Spleen (tissue), 13 donors: ENCODE measurements at places on chromosomes 7 and 10. TPM values are rescaled to one million over a fixed set of nuclear protein-coding genes. Genes with fewer than 3 reads are reported as not detected.

GIMAP4 gene
- polyA plus RNA-seq: 60.4 TPM

SPDYE16 gene
- 0.06 TPM for polyA plus RNA-seq

- no peaks in the 10 kb centered on the region for H3K27me3 ChIP-seq
- no peak overlapping the region for H3K4me3 ChIP-seq
Observed at GRCh38 chr10:35027567-35027966, 62.6 kb downstream of the CUL2 start.

MORN4 gene
- 2.6 TPM for polyA plus RNA-seq

CAV2 gene
- 15.5 TPM for polyA plus RNA-seq

DNA sequence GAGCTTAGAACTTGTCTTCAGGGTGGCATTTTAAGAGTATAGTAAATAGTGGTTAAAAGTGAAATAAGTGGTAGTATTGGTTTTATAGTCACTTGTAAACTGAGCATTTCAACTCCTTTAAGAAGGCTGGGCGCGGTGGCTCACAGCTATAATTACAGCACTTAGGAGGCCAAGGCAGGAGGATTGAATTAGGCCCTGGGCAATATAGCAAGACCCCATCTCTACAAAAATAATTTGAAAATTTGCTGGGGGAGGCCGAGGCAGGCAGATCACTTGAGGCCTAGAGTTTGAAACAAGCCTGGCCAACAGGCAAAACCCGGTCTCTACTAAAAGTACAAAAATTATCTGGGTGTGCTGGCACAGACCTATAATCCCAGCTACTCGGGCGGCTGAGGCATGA, 64.4 kb upstream of the BAMBI start:
- no peak overlapping the region for H3K27ac ChIP-seq
- DNase-seq: no peak
- H3K4me1 ChIP-seq: peaks cover 9% of the 10 kb centered on the region
- H3K4me3 ChIP-seq: no peak overlapping the region

GRCh38 chr7:49840751-49841405, 67.4 kb downstream of the VWC2 start:
- H3K27ac ChIP-seq: no peak overlapping the region
- no peaks in the 10 kb centered on the region for H3K36me3 ChIP-seq
- H3K4me1 ChIP-seq: no peaks in the 10 kb centered on the region
- no peak overlapping the region for H3K4me3 ChIP-seq
- no peaks in the 10 kb centered on the region for H3K27me3 ChIP-seq

GRCh38 chr10:112624546-112625048, 177.6 kb downstream of the VTI1A start:
- H3K4me3 ChIP-seq: no peak overlapping the region
- H3K4me1 ChIP-seq: no peaks in the 10 kb centered on the region
- H3K27me3 ChIP-seq: no peaks in the 10 kb centered on the region

DNA sequence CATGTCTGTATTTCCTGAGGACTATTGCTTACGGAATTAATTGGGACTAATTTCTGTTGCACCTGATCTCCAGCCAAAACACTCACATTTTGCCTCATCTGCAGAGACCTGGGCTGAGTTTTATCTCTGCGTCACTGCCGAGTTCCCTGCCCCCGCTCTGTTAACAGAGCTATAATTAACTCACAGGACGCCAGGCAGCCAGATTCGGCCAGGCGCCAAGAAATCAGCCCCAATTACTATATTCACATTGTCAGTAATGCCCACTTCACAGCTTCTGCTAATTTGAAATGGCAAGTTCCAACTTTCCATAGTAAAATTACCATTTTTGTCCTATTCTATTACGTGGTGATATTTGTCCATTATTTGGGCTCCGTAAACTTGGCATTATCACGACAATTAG, 130.5 kb downstream of the CUX1 start:
- H3K36me3 ChIP-seq: peaks cover 18% of the 10 kb centered on the region
- H3K4me3 ChIP-seq: no peak overlapping the region
- no peaks in the 10 kb centered on the region for H3K4me1 ChIP-seq
- H3K27me3 ChIP-seq: no peaks in the 10 kb centered on the region

GRCh38 chr10:72062382-72062781, 26.0 kb downstream of the SPOCK2 start:
- H3K36me3 ChIP-seq: peaks cover 17% of the 10 kb centered on the region
- DNase-seq: peak; percentile 69
- H3K27me3 ChIP-seq: no peaks in the 10 kb centered on the region
- no peak overlapping the region for H3K4me3 ChIP-seq
- H3K4me1 ChIP-seq: peaks cover 2% of the 10 kb centered on the region

DOCK1 gene
- polyA plus RNA-seq: 2.6 TPM

GRCh38 chr10:90435296-90435695, 422.5 kb downstream of the HTR7 start:
- no peaks in the 10 kb centered on the region for H3K36me3 ChIP-seq
- no peaks in the 10 kb centered on the region for H3K27me3 ChIP-seq
- DNase-seq: no peak

HECW1 gene
- polyA plus RNA-seq: 0.06 TPM

- H3K36me3 ChIP-seq: no peaks in the 10 kb centered on the region
- no peaks in the 10 kb centered on the region for H3K27me3 ChIP-seq
Observed at GRCh38 chr10:97546456-97547270, 25.9 kb upstream of the ANKRD2 start.

ECHDC3 gene
- polyA plus RNA-seq: 14.8 TPM

HOGA1 gene
- polyA plus RNA-seq: 0.15 TPM

- DNase-seq: no peak
- no peaks in the 10 kb centered on the region for H3K36me3 ChIP-seq
- no peak overlapping the region for H3K27ac ChIP-seq
- H3K4me3 ChIP-seq: no peak overlapping the region
Observed at GRCh38 chr7:26337232-26337865, 45.7 kb downstream of the SNX10 start.

- H3K27ac ChIP-seq: peak overlapping the region; percentile 89
- H3K27me3 ChIP-seq: no peaks in the 10 kb centered on the region
- H3K4me1 ChIP-seq: peaks cover 37% of the 10 kb centered on the region
- no peaks in the 10 kb centered on the region for H3K36me3 ChIP-seq
- peak overlapping the region; percentile 95 for H3K4me3 ChIP-seq
- DNase-seq: no peak
Observed at GRCh38 chr7:105389088-105389650, 448 bp upstream of the SRPK2 start.

GRCh38 chr10:110141871-110142635, 65.4 kb upstream of the MXI1 start:
- H3K4me1 ChIP-seq: peaks cover 39% of the 10 kb centered on the region
- H3K27ac ChIP-seq: no peak overlapping the region
- no peaks in the 10 kb centered on the region for H3K36me3 ChIP-seq
- H3K4me3 ChIP-seq: no peak overlapping the region
- DNase-seq: no peak

DNA sequence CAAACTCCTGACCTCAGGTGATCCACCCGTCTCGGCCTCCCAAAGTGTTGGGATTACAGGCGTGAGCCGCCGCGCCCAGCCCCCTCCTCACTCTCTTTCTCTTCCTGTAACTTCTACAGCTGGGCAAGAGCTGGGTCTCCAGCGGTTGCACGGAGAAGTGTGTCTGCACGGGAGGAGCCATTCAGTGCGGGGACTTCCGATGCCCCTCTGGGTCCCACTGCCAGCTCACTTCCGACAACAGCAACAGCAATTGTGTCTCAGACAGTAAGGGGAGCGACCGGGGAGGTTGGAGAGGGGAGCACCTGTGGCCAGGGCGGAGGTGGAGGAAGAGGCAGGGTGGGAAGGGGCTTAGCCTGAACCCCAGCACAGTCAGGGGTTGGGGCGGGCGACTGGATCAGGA, 41.4 kb downstream of the EPHB4 start:
- H3K36me3 ChIP-seq: no peaks in the 10 kb centered on the region
- no peak overlapping the region for H3K27ac ChIP-seq
- no peak for DNase-seq
- H3K4me1 ChIP-seq: no peaks in the 10 kb centered on the region

DNA sequence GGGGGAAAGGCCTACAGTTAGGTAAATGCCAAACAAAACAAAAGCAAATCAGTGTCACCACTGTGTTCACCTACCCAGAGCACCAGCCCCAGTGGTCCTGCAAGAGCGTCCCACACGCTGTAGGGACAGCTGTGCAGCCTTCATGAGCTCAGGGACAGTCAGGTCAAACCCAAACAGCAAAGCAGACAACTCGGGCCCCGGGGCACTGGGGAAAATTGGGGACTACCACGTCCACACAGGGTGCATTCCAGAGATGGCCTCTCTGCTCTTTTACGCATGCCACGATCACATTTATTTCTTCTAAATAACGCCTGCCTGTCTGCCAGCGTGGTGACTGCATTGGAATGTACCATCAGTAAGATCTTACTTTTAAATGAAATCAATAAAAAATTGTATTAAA, 21.7 kb downstream of the EBF3 start:
- peaks cover 58% of the 10 kb centered on the region for H3K27me3 ChIP-seq
- DNase-seq: peak; percentile 56
- H3K36me3 ChIP-seq: no peaks in the 10 kb centered on the region
- no peak overlapping the region for H3K4me3 ChIP-seq

DNA sequence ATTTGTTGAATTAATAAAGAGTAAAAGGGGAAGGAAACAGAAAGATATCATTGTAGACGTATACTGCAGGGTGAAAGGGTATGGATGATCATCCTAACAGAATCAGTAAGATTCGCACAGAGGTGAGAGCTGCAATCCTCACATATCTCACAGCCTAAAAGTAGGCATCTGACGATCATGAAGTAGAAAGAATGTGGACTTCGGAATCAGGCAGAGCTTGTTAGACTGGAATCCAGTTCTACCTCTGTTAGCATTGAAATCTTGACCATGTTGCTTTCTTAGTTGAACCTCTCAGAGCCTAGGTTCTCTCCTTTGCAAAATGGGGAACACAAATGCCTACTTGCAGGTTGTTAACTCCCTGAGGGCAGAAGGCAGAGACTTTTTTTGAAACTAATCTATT, 320.0 kb upstream of the C7orf33 start:
- DNase-seq: no peak
- no peaks in the 10 kb centered on the region for H3K27me3 ChIP-seq
- no peaks in the 10 kb centered on the region for H3K36me3 ChIP-seq
- peaks cover 2% of the 10 kb centered on the region for H3K4me1 ChIP-seq

- no peaks in the 10 kb centered on the region for H3K36me3 ChIP-seq
- H3K4me3 ChIP-seq: no peak overlapping the region
- H3K27me3 ChIP-seq: no peaks in the 10 kb centered on the region
- no peak for DNase-seq
Observed at GRCh38 chr7:76074306-76074971, 26.5 kb downstream of the MDH2 start.

GRCh38 chr10:46522295-46523118, 34.0 kb downstream of the GPRIN2 start:
- peaks cover 3% of the 10 kb centered on the region for H3K4me1 ChIP-seq
- H3K27me3 ChIP-seq: peaks cover 7% of the 10 kb centered on the region
- DNase-seq: peak; percentile 24
- no peak overlapping the region for H3K27ac ChIP-seq

ICA1 gene
- polyA plus RNA-seq: 15.9 TPM

GRCh38 chr7:142865766-142866165, 10.9 kb downstream of the EPHB6 start:
- peaks cover 63% of the 10 kb centered on the region for H3K36me3 ChIP-seq
- H3K4me3 ChIP-seq: no peak overlapping the region
- peaks cover 5% of the 10 kb centered on the region for H3K4me1 ChIP-seq
- H3K27ac ChIP-seq: no peak overlapping the region
- no peak for DNase-seq
- no peaks in the 10 kb centered on the region for H3K27me3 ChIP-seq

DNA sequence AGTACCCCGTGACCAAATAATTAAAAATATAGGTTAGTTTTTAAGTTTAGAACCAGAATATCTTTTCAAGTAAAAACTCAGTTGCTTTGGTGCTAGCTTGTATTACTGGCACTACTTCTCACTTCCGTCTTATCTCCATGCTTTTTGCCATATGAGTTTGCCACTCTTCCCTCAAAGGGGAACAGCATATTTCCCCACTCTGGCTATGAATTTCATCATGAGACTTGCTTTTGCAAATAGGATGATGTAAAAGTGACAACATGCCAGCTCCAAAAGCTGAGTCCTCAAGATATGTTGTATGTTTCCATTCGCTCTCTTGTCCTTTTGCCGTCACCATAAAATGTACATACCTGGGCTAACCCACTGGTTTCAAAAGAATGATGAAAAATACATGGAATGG, 178.1 kb upstream of the SEMA3A start:
- no peak overlapping the region for H3K4me3 ChIP-seq
- H3K27ac ChIP-seq: no peak overlapping the region
- H3K36me3 ChIP-seq: no peaks in the 10 kb centered on the region
- H3K27me3 ChIP-seq: no peaks in the 10 kb centered on the region
- no peak for DNase-seq
- no peaks in the 10 kb centered on the region for H3K4me1 ChIP-seq

DNA sequence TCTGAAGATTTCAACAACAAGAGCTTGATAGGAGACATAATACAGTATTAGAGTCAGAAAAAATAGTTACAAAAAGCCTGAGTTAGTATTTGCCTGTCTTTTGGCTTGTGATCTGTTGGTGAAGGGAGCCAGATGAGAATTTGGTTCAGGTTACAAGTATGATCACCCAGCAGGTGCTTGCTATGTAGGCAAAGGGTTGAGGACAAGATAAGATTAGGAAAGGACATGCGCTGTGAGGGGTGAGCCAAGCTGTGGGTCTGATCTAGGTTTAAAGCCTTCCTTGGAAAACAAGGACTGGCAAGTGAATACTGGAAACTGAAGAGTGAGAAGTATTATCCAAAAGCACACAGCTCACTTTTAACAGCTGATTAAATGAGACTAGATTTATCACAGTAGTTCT, 28.7 kb upstream of the CD36 start:
- H3K36me3 ChIP-seq: no peaks in the 10 kb centered on the region
- no peak for DNase-seq
- H3K27me3 ChIP-seq: no peaks in the 10 kb centered on the region

AGAP9 gene
- 6.4 TPM for polyA plus RNA-seq

GRCh38 chr7:47653550-47654411, 71.9 kb upstream of the TNS3 start:
- H3K4me3 ChIP-seq: no peak overlapping the region
- H3K4me1 ChIP-seq: peaks cover 16% of the 10 kb centered on the region
- DNase-seq: peak; percentile 56
- H3K27me3 ChIP-seq: no peaks in the 10 kb centered on the region
- no peak overlapping the region for H3K27ac ChIP-seq
- no peaks in the 10 kb centered on the region for H3K36me3 ChIP-seq

- H3K4me1 ChIP-seq: no peaks in the 10 kb centered on the region
- H3K4me3 ChIP-seq: no peak overlapping the region
- DNase-seq: no peak
- no peaks in the 10 kb centered on the region for H3K36me3 ChIP-seq
Observed at GRCh38 chr7:18040196-18040595, 12.6 kb upstream of the PRPS1L1 start.
